Heart right ventricle (tissue), 16 donors: ENCODE measurements at places on chromosomes 5 and 9. TPM values are rescaled to one million over a fixed set of nuclear protein-coding genes. Genes with fewer than 3 reads are reported as not detected.

DNA sequence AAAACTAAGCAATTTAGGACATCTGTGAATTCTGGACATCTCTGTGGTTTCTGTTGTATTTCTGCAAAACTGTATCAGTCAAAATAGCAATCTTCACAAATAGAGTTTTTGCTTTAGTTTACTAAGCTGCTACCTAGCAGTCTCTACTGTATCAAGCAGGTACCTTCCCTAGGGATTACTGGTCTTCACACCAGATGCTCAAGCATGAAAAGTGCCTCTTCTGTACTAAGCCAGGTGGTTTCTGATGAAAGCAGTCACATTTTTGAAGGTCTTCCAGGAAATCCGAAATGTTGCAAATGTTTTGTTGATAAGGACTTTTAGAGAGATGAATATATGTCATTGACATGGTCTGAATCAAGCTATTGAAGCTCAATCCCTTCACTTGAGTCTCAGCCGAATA, 540.0 kb downstream of the KCTD16 start:
- DNase-seq = no peak
- H3K36me3 ChIP-seq = no peaks in the 10 kb centered on the region
- no peaks in the 10 kb centered on the region for H3K27me3 ChIP-seq

GRCh38 chr5:1067141-1068121, 44.4 kb downstream of the SLC12A7 start:
- H3K36me3 ChIP-seq = peaks cover 3% of the 10 kb centered on the region
- no peaks in the 10 kb centered on the region for H3K27me3 ChIP-seq
- DNase-seq = peak; percentile 26

GRCh38 chr5:151925340-151925739, 689 bp upstream of the GLRA1 start:
- no peak for DNase-seq
- no peak overlapping the region for H3K27ac ChIP-seq
- no peaks in the 10 kb centered on the region for H3K36me3 ChIP-seq
- H3K27me3 ChIP-seq = no peaks in the 10 kb centered on the region
- H3K4me3 ChIP-seq = no peak overlapping the region
- H3K4me1 ChIP-seq = no peaks in the 10 kb centered on the region

GRCh38 chr9:1173211-1173610, 123.1 kb downstream of the DMRT2 start:
- H3K27me3 ChIP-seq = no peaks in the 10 kb centered on the region
- no peaks in the 10 kb centered on the region for H3K4me1 ChIP-seq
- no peak overlapping the region for H3K4me3 ChIP-seq

- no peaks in the 10 kb centered on the region for H3K4me1 ChIP-seq
- peaks cover 3% of the 10 kb centered on the region for H3K27me3 ChIP-seq
- H3K27ac ChIP-seq = no peak overlapping the region
- H3K36me3 ChIP-seq = no peaks in the 10 kb centered on the region
- no peak for DNase-seq
These were observed 275.2 kb downstream of the MSX2 start for GRCh38 chr5:174999581-174999980.

DNA sequence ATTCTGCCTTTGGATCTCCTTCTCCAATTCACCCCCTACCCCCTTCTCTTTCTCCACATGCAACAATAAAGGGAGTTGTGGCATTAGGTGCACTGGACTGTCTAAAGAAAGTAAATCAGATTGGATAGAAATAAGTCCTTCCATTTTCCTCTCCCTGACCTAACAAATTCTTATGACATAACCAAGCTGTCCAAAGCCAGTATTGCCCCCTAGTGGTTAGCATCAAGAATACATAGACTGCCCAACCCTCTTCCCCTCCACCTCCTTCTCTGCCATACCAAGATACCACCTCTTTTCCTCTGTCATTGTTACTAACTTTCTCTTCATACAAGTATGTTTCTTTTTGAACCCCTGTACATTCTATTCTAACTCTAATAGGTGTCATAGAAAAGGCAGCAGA, 45.7 kb downstream of the PPARGC1B start:
- H3K36me3 ChIP-seq = no peaks in the 10 kb centered on the region
- H3K4me1 ChIP-seq = peaks cover 29% of the 10 kb centered on the region
- no peak for DNase-seq
- H3K27me3 ChIP-seq = no peaks in the 10 kb centered on the region
- H3K4me3 ChIP-seq = no peak overlapping the region
- peak overlapping the region; percentile 74 for H3K27ac ChIP-seq

GRCh38 chr5:135741040-135741439, 93.4 kb upstream of the SLC25A48 start:
- DNase-seq = no peak
- H3K4me1 ChIP-seq = no peaks in the 10 kb centered on the region
- H3K27ac ChIP-seq = no peak overlapping the region
- H3K4me3 ChIP-seq = no peak overlapping the region
- no peaks in the 10 kb centered on the region for H3K27me3 ChIP-seq
- H3K36me3 ChIP-seq = no peaks in the 10 kb centered on the region

GRCh38 chr5:150125334-150125733, 30.3 kb downstream of the PDGFRB start:
- no peaks in the 10 kb centered on the region for H3K27me3 ChIP-seq
- H3K36me3 ChIP-seq = peaks cover 4% of the 10 kb centered on the region
- no peak overlapping the region for H3K4me3 ChIP-seq
- peaks cover 19% of the 10 kb centered on the region for H3K4me1 ChIP-seq
- H3K27ac ChIP-seq = no peak overlapping the region

DNA sequence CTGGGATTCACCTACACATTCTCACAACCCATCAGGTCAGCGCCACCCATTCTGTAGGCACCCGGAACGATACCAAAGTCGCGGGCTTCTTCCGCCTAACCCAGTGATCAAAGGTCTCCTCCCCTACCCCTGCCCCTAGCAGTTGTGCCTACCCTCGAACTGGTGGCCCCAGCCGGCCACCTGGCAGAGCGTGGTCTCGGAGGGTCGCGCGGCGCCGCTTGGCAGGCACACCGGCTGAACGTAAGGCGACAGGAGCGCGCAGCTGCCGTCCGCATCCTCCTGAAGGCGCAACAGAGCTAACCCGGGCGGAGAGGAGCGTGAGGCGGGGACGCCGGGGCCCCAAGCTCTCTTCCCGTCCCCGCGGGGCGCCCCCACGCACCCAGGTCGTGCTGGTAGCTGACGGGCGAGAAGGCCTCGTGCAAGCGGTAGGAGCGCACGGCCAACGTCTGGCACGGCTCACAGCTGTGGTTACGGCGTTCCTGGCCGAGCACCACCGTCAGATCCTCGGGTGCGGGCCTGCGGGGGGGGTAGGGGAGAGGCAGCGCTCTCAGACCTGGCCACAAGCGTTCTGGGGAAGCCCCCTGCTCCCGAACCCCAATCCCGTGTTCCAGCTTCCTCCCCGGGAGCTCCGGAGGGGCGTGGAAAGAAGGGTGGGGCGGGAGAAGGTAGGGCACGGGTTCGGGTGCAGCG, 2.8 kb upstream of the PFN3 start:
- H3K27ac ChIP-seq = no peak overlapping the region
- peak overlapping the region; percentile 62 for H3K4me3 ChIP-seq
- peaks cover 35% of the 10 kb centered on the region for H3K4me1 ChIP-seq

DNA sequence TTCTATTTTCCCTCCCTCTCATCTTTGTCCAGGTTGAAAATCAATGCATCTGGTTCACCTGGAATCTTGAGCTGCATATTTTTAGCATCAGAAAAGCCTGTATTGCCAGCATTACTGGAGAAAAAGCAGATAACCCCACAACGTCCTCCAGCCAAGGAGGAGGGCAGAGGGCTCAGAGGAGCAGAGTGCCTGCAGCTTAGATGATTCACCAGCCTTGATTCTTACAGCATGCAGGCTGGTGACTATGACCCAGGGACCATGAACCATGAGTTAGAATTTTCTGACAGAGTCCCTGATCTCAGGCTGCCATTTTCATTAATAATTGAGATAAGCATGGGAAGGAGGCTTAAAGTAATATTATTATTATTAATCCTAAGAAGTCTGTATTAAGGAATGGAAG, 278.2 kb downstream of the BRINP1 start:
- no peaks in the 10 kb centered on the region for H3K36me3 ChIP-seq
- no peak overlapping the region for H3K27ac ChIP-seq
- no peaks in the 10 kb centered on the region for H3K27me3 ChIP-seq
- H3K4me3 ChIP-seq = no peak overlapping the region

- H3K27ac ChIP-seq = peak overlapping the region; percentile 89
- peaks cover 4% of the 10 kb centered on the region for H3K36me3 ChIP-seq
- H3K4me3 ChIP-seq = no peak overlapping the region
These were observed 31.7 kb upstream of the DAB2IP start for GRCh38 chr9:121619545-121620324.

DNA sequence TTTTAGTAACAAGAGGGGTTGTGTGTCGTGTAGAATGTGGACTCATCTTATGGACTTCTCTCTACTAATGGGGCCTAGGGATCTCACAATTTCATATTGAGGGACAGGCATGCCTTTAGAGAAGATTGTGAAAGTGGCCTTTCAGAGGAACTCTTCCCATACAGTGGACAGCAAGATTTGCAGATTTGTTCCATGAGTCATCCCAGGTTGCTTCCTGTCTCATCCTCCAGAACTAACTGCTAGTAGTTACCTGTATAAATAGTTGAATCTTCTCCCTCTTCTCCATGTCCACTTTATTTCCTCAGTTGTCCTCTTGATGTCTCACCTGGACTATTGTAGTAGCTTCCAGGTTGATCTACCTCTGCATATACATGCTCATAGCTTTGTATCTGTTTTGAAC, 997.5 kb upstream of the CTNND2 start:
- H3K4me1 ChIP-seq = no peaks in the 10 kb centered on the region
- DNase-seq = no peak
- H3K27ac ChIP-seq = no peak overlapping the region
- H3K36me3 ChIP-seq = no peaks in the 10 kb centered on the region
- H3K27me3 ChIP-seq = no peaks in the 10 kb centered on the region

GRCh38 chr5:6485441-6485840, 36.8 kb downstream of the UBE2QL1 start:
- DNase-seq = no peak
- no peak overlapping the region for H3K27ac ChIP-seq
- no peak overlapping the region for H3K4me3 ChIP-seq
- no peaks in the 10 kb centered on the region for H3K4me1 ChIP-seq

- H3K36me3 ChIP-seq = no peaks in the 10 kb centered on the region
- no peak overlapping the region for H3K4me3 ChIP-seq
- H3K27ac ChIP-seq = no peak overlapping the region
- peaks cover 13% of the 10 kb centered on the region for H3K4me1 ChIP-seq
- no peaks in the 10 kb centered on the region for H3K27me3 ChIP-seq
- DNase-seq = no peak
These were observed 2.0 kb upstream of the MAP3K1 start for GRCh38 chr5:56813302-56813701.

- no peak overlapping the region for H3K27ac ChIP-seq
- no peak overlapping the region for H3K4me3 ChIP-seq
- peaks cover 85% of the 10 kb centered on the region for H3K4me1 ChIP-seq
- no peaks in the 10 kb centered on the region for H3K27me3 ChIP-seq
- no peaks in the 10 kb centered on the region for H3K36me3 ChIP-seq
These were observed 14.5 kb downstream of the PLPP1 start for GRCh38 chr5:55520117-55520839.

The PJA2 gene
- 85.7 TPM for total RNA-seq

The EDIL3 gene
- 2.4 TPM for total RNA-seq

The MEGF10 gene
- total RNA-seq = 0.64 TPM

The C9orf153 gene
- 0.34 TPM for total RNA-seq

The SPOCK1 gene
- total RNA-seq = 41.9 TPM

The FOXD4L5 gene
- not detected for total RNA-seq

The S1PR3 gene
- 13.9 TPM for total RNA-seq

The ANKRD31 gene
- total RNA-seq = not detected

The SURF4 gene
- 65.8 TPM for total RNA-seq

The F12 gene
- total RNA-seq = not detected

The ARHGEF39 gene
- 0.09 TPM for total RNA-seq

The ACTBL2 gene
- total RNA-seq = not detected

The SPAAR gene
- total RNA-seq = 5.4 TPM

The MRPS2 gene
- 51.9 TPM for total RNA-seq
